GM13976 (cell line): ENCODE measurements at places on chromosomes 7 and 10.

DNA sequence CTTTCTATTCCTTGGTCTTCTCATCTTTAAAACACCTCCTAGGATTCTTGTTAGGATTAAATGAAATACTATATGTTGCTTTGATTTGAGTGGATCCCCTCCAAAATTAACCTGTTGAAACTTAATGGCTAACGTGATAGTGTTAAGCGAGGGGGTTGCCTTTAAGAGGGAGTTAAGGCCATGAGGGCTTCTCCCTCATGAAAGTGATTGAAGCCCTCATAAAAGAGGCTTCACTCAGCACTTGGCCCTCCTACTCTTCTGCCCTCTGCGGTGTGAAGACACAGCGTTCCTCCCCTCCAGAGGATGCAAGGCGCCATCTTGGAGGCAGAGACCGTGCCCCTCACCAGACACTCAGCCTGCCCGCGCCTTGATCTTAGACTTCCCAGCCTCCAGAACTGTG, 46.6 kb downstream of the CNNM2 start:
- no peak for DNase-seq

DNA sequence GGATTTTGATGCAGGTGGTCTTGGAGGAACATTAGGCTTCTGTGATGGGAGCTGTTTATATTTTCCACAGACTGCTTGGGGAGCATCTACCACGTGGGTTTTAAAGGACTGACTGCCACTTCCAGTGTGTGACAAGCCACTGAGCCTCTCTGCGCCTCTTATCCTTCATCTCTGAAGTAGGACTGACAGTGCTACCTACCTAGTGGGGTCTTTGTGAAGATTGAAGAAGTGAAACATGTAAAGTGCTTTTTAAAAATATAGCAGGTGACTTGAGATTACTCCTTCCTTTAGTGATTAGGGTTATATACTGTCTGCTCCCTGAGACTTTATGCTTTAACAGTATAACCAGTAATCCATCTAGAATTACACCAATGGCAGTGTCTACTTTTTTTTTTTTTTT, 29.9 kb downstream of the NKX2-3 start:
- no peak for DNase-seq

- no peak for DNase-seq
These were observed 1.4 kb upstream of the VSTM4 start for GRCh38 chr10:49116509-49117375.

GRCh38 chr7:16651396-16652239, 5.6 kb downstream of the BZW2 start:
- no peak for DNase-seq

DNA sequence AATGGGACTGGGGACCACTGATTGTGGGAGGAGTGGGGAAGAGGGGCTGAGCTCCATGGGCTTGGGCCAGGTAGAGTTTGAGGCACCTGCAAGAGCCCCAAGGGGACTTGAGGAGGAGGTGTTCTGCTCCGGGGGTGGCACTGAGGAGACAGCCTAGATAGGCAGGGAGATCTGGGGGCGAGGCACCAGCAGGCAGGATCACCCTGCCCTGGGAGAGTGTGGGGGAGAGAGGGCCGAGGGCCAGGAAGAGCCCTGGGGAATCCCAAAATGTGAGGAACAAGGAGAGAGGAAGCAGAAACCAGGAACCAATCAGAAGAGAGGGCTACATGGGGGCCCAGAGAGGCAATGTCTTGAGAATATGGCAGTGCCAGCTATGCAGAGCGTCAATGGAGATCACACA, 34.6 kb downstream of the LEP start:
- no peak for DNase-seq

DNA sequence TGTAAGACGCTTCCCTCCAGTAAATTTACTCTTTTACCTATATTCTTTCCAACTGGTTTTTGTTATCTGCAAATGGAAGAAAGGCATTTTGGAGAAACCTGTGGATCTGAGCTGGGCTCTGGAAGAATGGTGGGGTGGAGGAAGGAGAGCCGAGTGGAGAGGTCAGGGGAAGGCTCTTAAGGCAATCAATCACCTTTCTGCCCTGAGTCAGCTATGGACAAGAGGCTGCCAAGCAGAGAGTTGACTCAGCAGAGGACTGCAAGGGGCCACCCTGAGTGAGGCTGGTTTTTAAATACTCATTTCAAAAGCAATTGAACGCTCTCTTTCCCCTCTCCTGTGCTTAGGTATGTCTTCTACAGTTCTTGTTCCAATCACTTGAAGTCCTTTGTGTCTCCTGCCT, 81.8 kb downstream of the SPAG6 start:
- DNase-seq: no peak

DNA sequence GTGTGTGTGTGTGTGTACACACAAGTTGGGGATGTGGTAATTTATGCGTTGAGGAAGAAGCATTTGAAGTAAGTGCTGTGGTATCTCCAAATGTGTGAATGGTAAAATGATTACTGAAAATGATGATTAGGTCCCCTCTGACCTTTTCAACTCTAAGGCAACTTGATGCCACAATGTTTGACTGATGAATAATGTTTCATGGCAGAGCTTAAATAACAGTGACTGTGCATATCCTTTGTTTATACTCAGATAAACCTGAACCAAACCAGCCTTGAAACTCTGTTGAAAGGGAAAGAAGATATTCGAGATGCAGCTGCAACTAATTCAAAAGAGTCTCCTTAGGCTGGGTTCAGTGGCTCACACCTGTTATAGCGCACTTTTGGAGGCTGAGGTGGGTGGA, 64.8 kb upstream of the YAE1 start:
- DNase-seq: no peak

DNA sequence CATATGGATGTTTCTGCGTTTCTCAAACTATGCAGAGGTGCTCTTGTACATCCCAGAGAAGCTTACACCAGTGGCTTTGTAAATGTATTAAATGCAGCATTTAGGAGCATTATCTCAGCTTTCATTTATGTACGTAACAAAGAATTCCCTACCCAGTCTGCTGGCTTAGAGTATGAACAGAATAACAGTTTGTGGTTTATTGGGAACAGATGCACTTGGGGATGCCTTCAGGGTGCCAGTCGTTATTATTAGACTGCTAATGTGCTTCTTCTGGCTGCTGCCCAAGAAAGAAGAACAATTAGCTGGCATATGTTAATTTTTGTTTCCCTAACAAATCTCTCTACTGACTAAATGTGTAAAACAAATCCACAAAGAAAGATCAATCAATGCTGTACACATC, 241.9 kb downstream of the FOXP2 start:
- no peak for DNase-seq

- peak; percentile 51 for DNase-seq
These were observed 168.6 kb downstream of the MLLT10 start for GRCh38 chr10:21702633-21703111.

- no peak for DNase-seq
These were observed 5.7 kb upstream of the VWC2 start for GRCh38 chr7:49767719-49768118.

DNA sequence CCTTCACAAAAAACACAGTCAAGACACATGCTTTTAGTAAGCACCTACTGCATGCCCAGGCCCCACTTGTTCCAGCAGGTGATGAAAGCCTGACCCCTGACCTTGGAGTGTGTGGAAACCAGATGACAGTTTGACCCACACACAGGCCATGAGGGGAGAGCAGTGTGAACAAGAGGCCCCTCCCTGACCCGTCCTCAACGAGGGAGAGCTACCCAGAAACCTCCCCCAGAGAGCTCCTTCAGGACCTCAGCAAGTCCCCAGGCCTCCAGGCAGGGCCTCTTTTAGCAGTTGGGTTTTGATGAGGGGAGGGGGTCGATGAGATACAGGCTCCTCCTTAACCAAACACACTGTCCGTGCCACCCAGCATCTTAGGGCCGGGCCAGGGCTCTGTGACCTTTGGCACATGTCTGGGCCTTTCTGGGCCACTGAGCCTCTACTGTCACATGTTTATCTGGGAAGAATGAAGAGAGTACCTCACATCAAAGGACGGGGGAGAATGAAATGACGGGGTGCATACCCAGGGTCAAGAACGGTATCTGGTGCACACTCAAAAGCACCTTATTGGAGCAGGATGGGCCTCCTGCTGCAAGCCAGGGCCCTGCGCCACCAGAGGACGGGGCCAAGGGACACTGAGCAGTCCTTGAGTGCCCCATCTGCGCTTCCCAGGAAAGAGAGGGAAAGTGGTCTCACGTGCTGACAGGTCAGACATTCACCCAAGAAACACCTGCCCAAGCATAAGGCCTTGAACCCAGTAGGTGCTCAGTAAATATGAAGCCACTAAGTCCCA, 202.6 kb upstream of the ZMIZ1 start:
- DNase-seq: no peak

GRCh38 chr10:119406601-119407253, 135.8 kb downstream of the RGS10 start:
- DNase-seq: no peak

DNA sequence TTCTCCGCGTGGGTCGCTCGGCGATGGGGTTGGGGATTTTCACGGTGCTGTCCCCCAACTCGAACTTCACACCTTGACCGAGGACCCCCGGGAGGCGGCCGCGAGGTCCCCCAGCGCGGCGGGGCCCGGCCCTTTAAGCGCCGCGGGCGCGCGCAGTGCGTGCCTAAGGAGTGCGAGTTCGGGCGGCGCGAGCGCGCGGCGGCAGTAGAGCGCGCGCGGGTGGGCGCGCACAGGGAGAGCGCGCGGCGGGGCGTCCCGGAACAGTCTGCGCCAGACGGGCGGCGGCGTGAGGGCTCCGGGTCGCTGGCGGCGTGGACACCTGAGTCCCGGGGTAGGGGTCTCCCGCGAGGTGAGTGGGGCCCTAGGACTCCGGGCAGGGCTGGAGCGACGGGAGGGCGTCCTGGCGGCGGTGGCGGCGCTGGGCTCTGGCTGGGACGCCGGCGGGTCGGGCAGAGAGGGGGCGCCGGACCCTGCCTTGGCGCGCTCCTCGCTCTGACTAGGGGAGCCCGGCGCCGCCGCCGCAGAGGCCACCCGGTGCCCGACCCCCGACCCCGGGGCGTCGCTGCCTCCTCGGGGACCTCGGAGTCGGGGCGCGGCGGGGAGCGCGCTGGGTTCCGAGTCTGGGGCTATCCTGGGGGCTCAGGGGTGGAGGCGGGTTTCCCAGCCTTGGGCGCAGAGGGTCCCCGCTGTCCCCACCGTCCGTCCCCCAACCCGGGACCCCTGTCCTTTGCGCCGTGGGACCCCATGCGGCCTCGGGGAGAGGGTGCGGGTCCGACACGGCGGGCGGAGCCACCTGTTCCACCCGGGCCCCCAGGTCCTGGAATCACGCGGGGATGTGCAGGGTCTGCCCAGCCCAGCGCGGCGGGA, at the start of gene PROSER2:
PROSER2 (plus strand) TSS at position 235 of the 867 bp plus-strand sequence. CDS start 28,722 bp downstream, outside the sequence.
- DNase-seq: peak; percentile 60

DNA sequence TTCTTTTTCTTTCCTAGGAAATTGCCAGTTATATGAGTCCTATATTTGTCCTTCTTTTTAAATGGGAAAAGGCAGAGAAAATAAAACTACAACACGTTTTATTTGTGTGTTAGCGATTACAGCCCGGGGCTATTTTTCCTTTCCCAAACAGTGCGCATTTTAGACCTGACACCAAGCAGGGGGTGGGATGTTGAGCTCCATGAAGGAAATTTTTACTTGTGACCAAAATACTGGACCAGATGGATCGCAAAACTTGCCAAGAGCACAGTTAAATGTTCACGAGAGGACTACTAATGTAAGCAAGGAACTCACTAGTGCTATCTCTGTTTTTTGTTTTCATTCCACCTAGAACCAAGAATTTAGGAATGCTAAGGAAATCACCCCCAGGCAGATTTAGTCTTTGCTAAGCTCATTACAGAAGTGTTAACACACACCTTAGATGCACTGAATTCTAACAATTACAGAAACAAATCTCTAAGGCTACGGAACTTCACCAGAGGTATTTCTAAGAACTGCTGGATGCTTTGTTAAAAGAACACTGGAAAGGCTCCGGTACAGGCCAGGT, 114.8 kb downstream of the JAZF1 start:
- no peak for DNase-seq

- no peak for DNase-seq
These were observed 138.8 kb downstream of the DNAJB6 start for GRCh38 chr7:157475601-157476000.

GRCh38 chr7:39534599-39534998, 31.6 kb upstream of the YAE1 start:
- DNase-seq: no peak

DNA sequence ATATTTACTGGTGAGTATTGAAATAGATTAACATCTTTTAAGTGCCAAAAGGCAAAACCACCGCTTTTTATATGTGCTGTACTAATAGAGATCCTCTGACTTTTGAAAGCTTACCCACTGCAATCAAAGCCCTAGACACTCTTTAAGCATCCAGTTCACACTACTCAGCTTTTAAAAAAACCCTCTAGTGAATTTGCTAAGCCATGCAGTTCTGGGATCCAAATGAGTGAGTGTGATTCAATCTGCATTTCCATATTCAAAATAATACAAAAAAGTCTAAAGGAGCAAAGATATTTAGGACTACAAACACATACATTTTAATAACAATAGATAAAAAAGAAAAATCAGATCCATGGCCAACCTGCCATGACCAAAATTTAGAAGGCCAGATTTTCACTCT, 288.2 kb downstream of the MAGI2 start:
- no peak for DNase-seq
